ENCODE measurements at places on chromosomes 1 and 21.

DNA sequence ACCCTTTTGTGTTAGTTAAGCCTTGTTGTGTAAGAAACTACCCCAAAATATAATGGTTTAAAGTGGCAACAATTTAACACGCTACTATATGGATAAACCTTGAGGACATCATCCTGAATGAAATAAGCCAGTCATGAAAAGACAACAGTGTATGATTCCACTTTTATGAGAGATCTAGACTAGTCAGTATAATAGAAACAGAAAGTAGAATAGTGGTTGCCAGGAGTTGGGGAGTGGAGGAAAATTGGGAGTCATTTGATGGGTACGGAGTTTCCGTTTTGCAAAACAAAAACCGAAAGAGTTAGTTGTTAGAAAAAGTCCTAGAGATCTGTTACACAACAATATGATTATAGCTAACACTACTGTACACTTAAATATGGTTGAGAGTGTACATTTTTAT lies 16.0 kb upstream of the CHIA start:
- peak; percentile 18 for DNase-seq

- DNase-seq, result no peak
Observed at GRCh38 chr1:23911921-23912320, 1.2 kb downstream of the CNR2 start.

GRCh38 chr21:46180778-46181391 lies 3.4 kb downstream of the SPATC1L start:
- no peak for DNase-seq

DNA sequence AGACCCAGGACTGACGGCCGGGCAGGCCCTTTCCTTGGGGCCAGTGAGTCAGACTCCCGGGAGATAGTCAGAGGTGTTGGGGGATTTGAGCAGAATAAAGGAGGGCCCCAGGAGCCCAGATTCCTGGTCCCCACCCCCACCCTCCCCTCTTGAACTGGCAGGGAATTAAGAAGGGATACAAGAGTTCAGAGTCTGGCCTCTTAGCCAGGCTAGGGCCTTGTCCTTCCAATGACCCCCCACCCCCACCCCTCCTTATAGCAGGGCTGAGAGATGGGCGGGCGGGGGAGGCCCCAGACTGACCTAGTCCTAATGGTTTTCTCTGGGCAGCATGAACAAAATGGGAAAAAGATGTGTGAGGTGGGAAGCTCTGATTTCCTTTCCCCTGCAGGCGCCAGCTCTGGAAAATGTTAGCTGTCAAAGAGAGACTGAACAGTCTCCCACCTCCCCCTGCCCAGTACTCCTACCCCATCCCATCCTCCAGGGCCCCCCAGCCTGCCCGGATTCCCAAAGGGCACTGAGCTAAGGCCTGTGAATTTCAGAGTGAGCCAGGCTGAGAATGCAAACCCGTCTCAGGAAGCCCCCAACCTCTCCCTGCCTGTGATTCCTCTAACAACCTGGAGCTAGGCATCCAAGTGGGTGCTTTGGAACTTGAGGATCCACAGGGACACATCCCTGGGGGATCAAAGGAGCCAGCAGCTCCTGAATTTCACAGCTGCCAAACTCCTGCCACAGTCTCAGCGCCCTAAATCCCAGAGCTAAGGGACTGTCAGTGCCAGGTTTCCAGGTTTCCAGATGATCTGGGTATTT lies 5.8 kb upstream of the CRABP2 start:
- no peak for DNase-seq

DNA sequence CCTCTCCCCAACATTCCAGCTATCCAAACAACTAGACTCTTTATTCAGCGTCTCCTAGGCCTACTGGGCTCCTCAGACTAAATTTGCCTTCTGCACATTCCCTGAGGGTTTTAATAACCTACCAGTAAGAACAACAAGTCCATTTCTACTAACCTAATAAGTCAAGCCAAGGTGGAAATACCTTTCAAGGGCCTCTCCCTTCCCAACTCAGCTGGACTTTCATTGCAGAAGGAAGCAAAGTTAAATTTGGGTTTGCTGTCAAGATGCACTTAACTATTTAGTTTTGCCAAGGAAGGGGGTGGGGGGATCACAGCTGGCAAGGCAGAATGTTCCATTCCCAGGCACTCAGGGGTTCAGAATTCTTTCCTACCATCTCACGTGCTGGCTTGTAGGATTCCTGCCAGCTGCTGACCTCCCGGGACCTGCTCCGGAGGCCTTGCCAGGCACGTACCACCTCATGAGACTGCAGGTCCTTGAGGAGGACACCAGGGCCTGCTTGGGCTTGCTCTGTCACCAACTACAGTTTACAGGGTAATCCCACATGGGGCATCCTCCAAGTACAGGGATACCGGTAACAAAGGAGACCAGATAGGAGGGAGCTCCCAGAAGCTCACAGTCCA lies 29.8 kb downstream of the SLC30A1 start:
- no peak for DNase-seq
